Posterior vena cava (tissue), 2 donors: ENCODE measurements at places on chromosomes 2 and 18. TPM values are rescaled to one million over a fixed set of nuclear protein-coding genes. Genes with fewer than 3 reads are reported as not detected.

CYP26B1 gene
- total RNA-seq, result 5.1 TPM

DNA sequence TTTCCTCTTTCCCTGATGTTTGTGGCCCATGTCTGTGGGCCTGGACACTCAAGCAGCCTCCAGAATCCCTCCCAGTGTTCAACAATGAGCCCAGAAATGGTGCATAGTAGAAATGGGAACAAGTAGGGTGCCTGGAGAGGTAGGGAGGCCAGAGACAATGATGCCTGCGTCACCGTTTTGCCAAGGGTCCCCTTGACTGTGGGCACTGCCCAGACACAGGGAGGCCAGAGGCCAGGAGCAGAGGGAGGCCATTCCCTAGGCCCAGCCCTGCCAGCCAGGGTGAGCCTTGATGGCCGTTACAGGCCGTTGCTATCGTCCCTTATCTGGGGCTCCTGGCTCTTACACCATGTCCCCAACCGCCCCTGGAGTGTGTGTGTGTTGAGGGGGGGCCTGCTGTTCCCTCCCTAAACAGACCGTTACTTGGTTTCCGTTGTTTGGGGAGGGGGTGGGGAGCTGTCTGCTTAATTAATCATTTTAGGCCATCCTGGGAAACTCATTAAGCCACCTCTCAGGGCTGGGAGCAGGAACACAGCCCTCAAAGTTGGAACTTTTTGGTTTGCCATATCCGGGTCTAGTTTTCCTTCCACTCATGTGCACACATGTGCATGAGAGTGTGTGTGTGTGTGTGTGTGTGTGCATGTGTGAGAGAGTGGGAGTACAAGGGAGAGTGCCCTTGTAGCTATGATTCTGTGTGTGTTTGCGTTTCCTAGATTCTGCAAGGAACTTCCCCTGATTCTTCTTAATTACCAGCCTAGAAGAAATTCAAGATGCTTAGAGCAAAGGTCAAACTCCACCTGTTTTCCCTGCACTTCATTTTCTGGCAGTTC is 135.2 kb upstream of the HAAO start:
- DNase-seq, result no peak

DNA sequence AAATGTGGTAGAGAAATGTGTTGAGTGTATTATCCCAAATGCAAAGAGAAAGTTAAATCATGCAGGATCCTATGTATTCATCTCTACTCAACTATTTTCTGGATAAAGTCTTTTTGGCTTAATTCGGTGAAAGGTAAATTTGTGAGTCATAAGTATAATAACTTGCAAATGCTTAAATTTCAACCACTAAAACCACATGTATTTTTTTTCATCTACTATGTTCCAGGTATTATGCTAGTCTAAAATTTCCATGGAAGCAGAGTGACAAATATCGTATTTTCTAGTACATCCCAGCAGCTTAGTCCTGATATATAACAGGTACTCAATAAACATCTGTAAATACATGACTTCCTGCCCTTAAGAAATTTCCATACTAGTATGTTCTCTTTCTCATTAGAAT is 6.2 kb downstream of the ALS2 start:
- no peak for DNase-seq

CEP76 gene
- 2.8 TPM for total RNA-seq

DNA sequence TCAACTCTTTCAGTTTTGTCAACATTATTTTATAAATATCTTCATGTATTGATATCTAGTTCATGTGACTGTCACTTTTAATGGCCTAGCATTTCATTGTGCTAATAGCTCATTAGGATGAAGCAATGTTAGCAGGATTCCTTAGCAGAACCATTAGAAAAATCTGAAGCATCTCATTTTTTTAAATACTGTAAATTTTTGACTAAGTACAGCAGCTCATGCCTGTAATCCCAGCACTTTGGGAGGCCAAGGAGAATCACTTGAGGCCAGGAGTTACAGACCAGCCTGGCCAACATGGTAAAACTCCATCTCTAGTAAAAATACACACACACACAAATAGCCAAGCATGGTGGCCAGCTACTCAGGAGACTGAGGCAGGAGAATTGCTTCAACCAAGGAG is 15.6 kb upstream of the ANTXR1 start:
- DNase-seq, result no peak

REEP1 gene
- 48.4 TPM for total RNA-seq

DNA sequence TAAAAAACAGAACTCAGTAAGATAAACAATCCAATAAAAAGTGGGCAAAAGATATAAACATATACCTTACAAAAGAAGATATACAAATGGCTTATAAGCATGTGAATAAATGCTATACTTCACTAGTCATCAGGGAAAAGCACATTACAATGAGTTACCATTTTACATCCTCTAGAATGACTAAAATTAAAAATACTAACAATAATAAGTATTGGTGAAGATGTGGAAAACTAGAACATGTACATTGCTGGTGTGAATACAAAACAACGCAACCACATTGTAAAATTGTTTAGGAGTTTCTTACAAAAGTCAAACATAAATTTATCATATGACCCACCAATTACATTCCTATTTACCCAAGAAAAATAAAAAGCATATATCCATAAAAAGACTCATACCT is 80.1 kb downstream of the SPIRE1 start:
- no peak for DNase-seq

DNA sequence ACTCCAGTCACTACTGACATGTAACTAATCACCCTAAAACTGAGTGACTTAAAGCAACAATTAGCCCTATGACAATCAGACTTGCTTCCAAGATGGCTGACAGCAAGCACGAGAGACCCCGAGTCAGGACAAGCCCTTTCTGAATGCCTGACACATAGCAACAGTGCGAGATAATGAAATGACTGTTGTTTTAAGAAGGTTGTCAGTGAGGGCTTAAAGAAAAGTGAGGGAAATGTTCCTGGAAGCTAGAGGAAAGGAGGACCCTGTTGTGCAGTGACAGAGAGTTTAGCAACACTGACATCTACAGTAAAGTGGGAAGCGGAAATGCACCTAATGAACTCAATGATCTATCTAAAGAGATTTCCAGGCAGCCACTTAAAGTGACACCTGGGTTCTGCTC is 163.1 kb downstream of the STK39 start:
- DNase-seq, result no peak

GRCh38 chr2:148992448-148992847 is 46.1 kb upstream of the LYPD6B start:
- no peak for DNase-seq

UGT1A1 gene
- not detected for total RNA-seq

- no peak for DNase-seq
Measured at GRCh38 chr2:193539188-193539587, 1344.5 kb upstream of the TMEFF2 start.

DNA sequence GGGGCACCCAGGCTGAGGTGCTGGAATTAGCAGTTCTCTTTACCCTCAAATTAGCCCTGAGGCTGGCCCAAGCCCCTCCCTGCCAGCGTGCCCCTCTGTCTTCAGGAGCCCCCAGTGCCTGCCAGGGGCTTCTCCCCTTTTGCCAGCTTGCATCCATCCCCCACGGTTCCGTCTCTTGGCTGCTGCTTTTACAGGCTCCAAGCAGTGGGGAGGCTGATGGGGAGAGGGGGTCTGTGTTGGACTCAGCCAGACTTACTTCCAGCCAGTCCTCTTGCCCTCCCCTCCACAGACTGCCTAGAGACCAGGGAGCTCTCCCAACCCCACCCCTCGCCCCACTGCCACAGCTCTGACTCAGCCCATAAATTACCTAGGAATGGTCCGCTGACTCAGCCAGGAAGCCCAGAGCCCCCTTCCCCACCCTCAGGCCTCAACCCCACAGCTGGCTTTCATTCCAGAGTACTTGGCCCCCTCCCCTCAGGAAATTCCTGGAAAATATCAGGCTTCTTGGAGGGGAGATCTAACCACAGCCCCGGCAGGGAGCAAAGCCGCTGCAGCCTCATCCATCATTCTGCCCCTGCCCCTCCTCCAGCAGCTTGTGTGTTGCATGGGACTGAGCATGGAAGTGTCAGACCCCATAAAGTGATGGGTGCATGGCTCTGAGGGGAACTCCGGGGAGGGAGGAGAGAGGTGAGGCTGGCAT is 184.6 kb downstream of the ZFP36L2 start:
- peak; percentile 86 for DNase-seq

DSEL gene
- total RNA-seq, result 11.6 TPM

CTNNA2 gene
- not detected for total RNA-seq

DNA sequence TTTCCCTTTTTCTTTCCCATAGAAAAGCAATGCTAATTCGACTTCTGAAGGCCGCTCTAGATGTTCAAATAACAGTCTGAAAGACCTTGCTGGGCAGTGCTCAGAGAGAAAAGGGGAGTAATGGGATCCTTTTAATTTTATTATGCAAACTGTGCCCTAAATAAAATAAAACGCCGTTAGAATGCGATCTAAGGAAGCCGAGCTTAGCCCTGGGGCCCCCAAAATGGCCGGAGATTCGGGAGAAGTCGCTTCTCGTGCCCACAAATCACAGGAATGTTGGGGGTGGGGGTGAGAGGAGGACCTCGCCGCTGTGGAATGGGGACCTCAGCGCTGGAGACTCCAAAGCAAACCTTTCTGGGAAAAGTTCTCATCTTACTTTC is 8.4 kb upstream of the POU3F3 start:
- no peak for DNase-seq

MERTK gene
- total RNA-seq, result 34.2 TPM

CFAP65 gene
- total RNA-seq, result not detected

UGT1A4 gene
- not detected for total RNA-seq

DNA sequence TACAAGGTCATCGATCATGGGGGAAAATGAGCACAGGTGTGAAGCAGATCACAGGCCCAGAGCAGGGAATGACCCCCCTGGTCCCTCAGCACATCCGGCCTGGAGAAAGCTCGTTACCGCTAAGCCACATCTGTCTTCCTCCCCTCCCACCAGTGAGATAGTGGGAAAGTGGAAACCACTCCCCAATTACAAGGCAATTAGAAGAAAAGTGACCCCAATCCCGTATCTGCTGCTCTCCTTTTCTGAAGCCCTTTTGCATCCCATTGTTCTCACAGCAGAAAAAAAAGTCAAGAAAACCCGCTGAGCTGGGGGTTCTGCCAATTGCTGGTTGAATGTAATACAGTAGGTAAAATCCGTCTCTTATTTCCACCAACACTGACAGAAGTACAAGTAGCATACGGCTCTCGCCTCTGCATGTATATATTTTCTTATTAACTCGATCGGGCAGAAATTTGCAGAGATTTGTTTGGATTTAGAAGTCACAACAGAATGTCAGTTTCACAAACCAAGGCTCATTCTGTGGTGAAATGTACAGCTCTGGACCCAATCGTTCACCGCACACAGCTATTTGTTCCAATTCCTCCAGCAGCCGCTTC is 287.0 kb downstream of the TCF4 start:
- no peak for DNase-seq

- DNase-seq, result no peak
Measured at GRCh38 chr2:12928775-12929401, 212.2 kb downstream of the TRIB2 start.

SEMA4F gene
- 3.2 TPM for total RNA-seq

RGPD3 gene
- total RNA-seq, result 0.14 TPM

DNA sequence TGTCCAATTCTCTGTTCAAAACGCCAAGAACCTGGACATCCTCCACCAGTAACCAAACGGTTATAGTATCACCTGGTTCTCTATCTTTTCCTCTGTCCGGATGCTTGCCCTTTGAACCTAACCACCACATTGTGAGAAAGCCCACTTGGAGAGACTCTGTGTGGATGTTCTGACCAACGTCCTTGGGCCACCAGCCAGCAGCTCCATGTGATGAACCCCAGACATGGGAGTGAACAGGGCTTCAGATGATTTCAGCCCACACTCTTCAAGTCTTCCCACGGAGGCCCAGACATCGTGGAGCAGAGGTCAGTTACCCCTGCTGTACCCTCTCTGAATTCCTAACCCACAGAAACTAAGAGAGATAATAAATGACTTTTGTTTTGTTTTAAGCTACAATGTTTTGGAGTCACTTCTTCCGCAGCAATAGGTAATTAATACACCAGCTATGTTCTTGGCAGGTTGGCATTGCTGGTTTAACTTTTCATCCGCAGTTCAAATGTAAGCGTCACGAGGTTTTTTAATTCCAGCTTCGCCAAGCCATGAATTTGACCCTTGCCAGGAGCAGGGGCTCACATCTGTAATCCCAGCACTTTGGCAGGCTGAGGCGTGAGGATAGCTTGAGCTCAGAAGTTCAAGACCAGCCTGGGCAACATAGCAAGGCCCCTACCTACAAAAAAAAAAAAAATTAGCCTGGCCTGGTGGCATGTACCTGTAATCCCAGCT is 36.1 kb upstream of the ZNF532 start:
- DNase-seq, result no peak

GRCh38 chr2:176753752-176754474 is 458.7 kb upstream of the HNRNPA3 start:
- no peak for DNase-seq

- DNase-seq, result peak; percentile 53
Measured at GRCh38 chr2:10948188-10948564, 36.4 kb downstream of the KCNF1 start.

- DNase-seq, result no peak
Measured at GRCh38 chr18:58255701-58256311, 211.8 kb downstream of the NEDD4L start.

ALK gene
- 0.37 TPM for total RNA-seq
